ENCODE measurements at places on chromosomes 16 and 17.

- DNase-seq = no peak
These were observed 113.0 kb upstream of the AXIN2 start for GRCh38 chr17:65674246-65675045.

DNA sequence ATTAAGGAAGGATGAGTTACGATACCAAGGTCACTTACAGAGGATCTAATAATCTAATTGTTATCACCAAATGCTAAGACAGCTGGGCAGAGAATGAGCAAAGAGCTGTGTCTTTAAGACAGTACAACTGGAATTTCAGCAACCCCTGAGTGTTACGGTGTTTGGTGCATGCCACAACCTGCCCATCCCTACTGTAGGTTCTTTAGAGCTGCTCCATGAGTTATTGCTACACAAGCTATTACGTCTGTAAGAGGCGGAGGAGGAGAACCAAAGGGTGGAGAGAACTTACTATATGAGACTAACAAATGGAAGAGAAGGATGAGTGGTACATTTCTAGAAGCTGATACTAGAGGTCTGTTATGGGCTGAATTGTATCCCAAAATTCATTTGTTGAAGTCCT, 14.2 kb upstream of the C17orf78 start:
- DNase-seq = no peak

- peak; percentile 36 for DNase-seq
These were observed 53.1 kb upstream of the ABCC11 start for GRCh38 chr16:48300391-48300856.

DNA sequence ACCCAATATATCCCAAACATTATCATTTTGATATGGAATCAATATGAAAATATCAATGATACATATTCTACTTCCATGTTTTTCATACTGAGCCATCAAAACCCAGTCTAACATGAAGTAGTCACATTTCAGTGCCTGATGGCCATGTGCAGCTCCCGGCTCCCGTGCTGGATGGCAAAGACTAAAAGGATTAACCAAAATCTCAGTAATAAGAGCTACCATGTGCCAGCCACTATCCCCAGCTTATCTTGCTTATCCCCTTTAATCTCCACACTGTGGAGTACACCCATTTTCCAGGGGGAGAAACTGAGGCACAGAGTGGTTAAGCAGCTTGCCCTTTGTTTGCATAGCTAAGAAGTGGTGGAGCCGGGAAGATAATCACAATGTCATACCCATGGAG, 9.2 kb downstream of the CD300LG start:
- no peak for DNase-seq

DNA sequence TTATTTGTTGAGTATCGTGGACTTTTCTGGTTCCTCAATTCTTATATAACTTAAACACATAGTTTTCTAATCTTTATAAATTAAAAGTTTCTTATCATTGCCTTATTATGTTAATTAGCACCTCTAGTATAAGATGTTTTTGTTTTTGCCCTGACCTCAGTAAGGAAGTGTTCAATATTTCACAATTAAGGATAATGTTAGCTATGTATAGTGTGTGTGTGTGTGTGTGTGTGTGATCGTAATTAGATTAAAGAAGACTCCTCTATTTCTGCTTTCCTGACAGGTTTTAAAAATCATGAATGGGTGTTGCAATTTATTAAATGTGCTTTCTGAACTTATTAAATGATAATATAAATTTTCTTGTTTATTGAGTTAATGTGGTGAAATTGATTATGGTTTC, 12.0 kb downstream of the IL21R start:
- DNase-seq = no peak

- peak; percentile 77 for DNase-seq
These were observed 8.8 kb upstream of the SUMO2 start for GRCh38 chr17:75191584-75191983.

DNA sequence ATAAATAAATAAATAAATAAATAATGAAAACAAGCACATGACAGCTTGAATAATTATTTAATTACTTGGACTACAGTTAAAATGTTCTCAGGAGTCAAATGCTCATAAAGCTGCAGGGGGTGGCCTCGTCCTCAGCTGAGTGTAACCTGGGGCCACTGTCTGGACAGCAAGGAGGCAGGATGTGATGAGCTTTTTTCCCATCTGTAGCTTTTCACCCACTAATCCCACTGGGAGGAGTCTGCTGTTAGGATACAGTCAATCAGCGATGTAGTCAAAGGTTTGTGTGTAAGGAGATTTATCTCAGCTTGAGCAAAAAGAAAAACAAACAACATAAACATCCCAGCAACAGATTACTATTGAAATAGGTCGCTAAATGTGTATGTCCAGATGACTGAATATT, 22.5 kb downstream of the ZCCHC14 start:
- DNase-seq = no peak

- no peak for DNase-seq
These were observed 380 bp downstream of the HS3ST3A1 start for GRCh38 chr17:13601322-13601775.

DNA sequence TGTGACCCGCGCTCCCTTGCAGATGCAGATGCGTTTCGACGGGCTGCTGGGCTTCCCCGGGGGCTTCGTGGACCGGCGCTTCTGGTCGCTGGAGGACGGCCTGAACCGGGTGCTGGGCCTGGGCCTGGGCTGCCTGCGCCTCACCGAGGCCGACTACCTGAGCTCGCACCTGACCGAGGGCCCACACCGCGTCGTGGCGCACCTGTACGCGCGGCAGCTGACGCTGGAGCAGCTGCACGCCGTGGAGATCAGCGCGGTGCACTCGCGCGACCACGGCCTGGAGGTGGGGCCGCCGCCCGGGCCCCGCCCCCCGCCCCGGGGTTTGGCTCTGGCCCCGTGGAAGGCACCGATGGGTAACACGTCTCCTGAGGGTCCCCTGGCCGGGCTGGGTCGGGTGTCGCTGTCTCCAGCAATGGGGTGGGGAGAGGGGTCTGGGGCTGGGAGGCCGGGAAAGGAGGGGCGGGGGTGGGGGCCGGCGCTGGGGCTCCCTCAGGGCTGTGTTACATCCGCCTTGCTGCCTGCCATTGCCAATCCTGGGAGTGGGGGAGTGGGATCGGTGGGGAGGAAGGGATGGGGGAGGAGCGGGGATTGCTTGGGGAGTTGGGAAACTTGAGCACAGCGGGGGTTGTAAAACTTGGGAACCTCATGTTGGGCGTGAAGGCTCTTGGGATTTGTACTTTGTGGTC, 737 bp downstream of the NUDT16L1 start:
- peak; percentile 79 for DNase-seq

DNA sequence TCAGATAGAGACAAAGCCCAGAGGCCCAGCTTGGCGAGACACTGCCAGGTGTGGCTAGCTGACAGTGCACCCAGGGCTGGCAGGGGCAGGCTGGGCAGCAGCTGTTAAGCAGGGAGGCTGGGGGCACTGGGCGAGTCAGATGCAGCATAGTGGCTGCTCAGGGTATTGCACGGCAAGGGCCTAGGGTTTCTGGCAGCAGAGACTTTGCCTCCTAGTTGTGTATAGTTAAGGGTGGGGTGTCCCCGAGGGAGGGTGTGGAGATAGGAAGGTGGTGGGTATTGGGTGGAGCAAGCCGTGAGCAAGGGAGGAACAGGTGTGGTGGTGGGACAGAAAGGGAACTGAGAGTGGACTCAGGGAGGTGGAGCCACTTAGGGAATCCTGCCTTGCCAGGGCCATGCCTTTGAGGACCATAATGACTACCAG, 66.0 kb downstream of the SMPD3 start:
- peak; percentile 30 for DNase-seq

DNA sequence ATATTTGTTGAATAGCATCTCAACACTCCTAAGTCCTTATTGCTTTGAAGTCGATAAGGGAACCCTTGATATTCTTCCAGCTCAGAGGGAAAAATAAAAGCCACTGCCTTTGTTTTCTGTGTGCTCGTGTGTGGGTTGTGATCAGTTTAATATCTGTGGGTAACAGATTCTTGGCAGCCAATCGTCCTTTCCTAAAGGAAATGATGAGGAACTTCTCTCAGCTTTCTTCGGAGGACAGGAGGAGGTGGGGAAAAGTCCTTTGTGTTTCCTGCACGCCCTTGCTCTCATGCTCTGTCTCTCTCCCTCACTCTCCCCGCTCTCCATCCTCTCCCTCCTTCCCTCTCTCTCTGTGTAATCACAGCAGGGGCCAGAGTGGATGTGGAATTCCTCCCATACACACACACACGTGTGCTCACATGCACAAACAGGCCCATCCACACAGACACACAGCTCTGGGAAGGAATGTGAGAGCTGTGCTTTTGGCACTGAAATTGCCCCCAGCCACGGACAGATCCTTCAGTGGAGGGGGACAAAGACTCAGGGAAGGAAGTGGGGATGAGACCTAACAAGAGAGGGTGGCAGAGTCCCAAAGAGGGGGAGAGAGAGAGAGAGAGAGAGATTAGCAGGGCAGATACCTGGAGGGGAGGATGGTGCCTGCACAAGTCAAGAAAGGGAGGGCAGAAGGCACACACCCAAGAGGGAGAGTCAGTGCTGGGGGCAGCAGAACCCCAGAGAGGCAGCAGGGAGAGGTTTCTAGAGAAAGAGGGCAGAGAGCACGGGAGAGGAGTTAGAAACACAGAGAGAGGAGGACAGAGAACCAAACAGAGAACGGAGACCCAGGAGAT, 83.5 kb upstream of the PLCG2 start:
- DNase-seq = no peak

- DNase-seq = peak; percentile 55
These were observed 21.8 kb downstream of the ACSM1 start for GRCh38 chr16:20675488-20676267.

DNA sequence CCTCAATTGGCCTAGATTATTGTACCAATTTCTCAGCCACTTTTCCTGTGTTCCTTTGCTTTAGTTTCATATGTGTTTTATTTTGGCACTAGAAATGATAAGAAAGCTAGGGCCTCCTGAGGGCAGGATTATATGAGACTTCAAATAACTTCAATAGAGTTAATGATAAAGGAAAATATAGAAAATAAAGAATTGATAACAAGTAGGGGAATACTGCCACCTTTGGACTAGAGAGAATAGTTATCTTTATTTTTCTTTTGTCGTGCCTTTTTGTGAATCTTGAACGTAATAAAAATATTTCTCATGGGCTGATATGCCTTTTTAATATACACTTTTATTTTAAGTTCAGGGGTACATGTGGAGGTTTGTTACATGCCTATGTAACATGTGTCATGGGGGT, 29.3 kb upstream of the RBL2 start:
- DNase-seq = peak; percentile 8

- DNase-seq = no peak
These were observed 25.8 kb upstream of the HS3ST2 start for GRCh38 chr16:22788193-22788530.

GRCh38 chr17:13540546-13540945, 61.2 kb downstream of the HS3ST3A1 start:
- DNase-seq = no peak

- DNase-seq = peak; percentile 34
These were observed 4.4 kb upstream of the PRR35 start for GRCh38 chr16:555528-556473.

DNA sequence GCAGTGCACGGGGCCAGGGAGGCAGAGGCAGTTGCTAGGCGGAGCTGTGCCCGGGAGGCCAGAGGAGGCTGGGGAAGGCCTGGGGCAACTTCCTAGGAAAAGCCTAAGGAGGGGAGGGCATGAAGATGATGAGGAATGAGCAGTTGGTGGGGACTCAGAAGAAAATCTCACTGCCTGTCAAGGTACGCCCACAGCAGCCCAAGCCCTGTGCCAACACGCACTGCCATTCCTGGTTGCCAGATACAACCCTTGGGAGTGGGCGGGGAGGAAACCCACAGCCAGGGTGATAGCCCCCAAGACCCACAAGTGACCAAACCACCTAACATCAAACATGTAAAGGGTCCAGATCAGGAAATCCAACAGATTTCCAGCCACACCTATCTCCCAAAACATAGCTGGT, 36.2 kb downstream of the SMPD3 start:
- no peak for DNase-seq

DNA sequence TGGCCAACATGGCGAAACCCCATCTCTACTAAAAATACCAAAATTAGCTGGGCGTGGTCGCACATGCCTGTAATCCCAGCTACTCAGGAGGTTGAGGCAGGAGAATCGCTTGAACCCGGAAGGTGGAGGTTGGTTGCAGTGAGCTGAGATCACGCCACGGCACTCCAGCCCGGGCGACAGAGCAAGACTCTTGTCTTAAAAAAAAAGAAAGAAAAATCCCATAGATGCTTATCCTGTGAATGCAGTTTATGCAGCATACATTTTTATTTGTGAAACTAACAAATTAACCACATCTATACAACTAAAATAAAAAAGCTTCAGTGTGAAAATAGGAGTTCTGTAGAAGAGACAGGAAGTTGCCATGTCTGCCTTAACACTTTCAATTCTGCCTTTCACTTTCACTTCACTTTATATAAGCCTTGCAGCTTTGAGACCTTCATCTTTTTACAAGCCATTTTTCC, 7.1 kb downstream of the IGSF6 start:
- DNase-seq = no peak

- DNase-seq = no peak
These were observed 343.1 kb downstream of the CDH11 start for GRCh38 chr16:64778777-64779176.

GRCh38 chr16:30096862-30097563, 1.0 kb upstream of the YPEL3 start:
- no peak for DNase-seq

DNA sequence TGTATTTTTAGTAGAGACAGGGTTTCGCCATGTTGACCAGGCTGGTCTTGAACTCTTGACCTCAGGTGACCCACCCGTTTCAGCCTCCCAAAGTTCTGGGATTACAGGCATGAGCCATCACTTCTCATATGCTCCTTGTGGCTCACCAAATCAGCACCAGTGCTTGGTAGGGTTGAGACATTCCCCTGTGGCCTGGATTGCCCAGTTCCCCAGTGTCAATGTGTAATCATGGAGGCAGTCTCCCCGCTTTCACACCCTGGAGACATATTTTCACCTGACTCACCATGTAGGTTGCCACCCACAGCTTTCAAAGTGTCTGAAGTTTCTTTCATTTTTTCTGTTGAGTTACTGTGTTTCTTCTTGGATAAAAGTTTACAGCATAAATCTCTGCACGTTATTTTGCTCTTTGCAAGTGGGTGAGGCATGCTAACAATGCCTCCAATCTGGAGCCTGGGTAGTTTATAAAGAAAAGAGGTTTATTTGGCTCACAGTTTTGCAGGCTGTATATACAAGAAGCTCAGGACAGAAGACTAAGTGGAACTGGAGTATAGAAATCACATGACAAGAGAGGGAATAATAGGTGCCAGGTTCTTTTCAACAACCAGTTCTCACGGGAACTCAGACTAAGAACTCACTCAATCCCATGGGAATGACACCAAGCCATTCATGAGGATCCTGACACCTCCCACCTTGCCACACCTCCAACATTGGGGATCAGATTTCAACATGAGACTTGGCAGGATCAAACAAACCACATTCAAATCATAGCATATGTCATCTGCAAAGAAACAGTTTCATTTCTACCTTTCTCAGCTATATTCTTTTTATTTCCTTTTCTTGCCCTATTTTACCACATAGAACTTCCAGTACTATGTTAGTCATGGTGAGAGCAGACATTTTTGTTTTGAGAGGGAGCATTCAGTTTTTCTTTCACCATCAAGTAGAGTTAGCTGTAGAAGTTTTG, 113.2 kb downstream of the PHKB start:
- DNase-seq = no peak

GRCh38 chr17:43018932-43019331, 3.3 kb downstream of the VAT1 start:
- DNase-seq = no peak
